ENCODE measurements at places on chromosomes 7 and 10.

- peaks cover 14% of the 10 kb centered on the region for H3K4me1 ChIP-seq
- peaks cover 57% of the 10 kb centered on the region for H3K36me3 ChIP-seq
- no peak for DNase-seq
- H3K27me3 ChIP-seq, result peaks cover 29% of the 10 kb centered on the region
Observed at GRCh38 chr10:133279326-133280226, 2.9 kb upstream of the ADAM8 start.

DNA sequence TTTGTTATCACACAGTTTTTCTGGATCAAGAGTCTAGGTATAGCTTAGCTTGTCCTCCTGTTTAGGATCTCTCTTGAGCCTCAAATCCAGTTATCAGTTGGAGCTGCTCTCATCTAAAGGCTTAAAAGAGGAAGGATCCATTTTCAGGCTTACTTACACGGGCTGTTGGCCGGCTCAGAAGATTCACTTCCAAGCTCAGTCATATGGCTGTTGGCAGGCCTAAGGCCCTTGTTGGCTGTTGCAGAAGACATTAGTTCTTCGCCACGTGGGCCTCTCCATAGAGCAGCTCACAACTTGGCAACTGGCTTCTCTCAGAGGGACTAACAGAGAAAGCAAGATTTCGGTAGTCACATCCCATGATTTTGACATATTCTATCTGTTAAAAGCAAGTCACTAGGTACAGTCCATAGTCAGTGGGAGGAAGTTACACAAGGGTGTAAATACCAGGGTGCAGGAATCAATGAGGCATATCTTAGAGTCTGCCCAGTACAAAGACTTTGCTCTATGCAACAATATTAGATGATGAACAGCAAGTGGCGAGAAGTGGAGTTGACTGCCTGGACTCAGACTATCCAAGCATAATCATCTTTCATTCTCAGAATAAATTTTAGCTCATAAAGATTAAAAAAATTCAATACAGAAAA is 280.1 kb upstream of the MBL2 start:
- no peak overlapping the region for H3K4me3 ChIP-seq
- DNase-seq, result no peak
- H3K4me1 ChIP-seq, result no peaks in the 10 kb centered on the region
- no peak overlapping the region for H3K27ac ChIP-seq
- no peaks in the 10 kb centered on the region for H3K27me3 ChIP-seq
- no peaks in the 10 kb centered on the region for H3K36me3 ChIP-seq

- no peak for DNase-seq
- H3K4me1 ChIP-seq, result no peaks in the 10 kb centered on the region
- H3K36me3 ChIP-seq, result peaks cover 62% of the 10 kb centered on the region
Observed at GRCh38 chr10:8013006-8013405, 41.5 kb upstream of the GATA3 start.

GRCh38 chr10:105269689-105270088 is 628.6 kb downstream of the SORCS3 start:
- no peak for DNase-seq
- no peak overlapping the region for H3K27ac ChIP-seq
- H3K36me3 ChIP-seq, result no peaks in the 10 kb centered on the region
- no peaks in the 10 kb centered on the region for H3K27me3 ChIP-seq
- H3K4me3 ChIP-seq, result no peak overlapping the region
- H3K4me1 ChIP-seq, result peaks cover 4% of the 10 kb centered on the region

DNA sequence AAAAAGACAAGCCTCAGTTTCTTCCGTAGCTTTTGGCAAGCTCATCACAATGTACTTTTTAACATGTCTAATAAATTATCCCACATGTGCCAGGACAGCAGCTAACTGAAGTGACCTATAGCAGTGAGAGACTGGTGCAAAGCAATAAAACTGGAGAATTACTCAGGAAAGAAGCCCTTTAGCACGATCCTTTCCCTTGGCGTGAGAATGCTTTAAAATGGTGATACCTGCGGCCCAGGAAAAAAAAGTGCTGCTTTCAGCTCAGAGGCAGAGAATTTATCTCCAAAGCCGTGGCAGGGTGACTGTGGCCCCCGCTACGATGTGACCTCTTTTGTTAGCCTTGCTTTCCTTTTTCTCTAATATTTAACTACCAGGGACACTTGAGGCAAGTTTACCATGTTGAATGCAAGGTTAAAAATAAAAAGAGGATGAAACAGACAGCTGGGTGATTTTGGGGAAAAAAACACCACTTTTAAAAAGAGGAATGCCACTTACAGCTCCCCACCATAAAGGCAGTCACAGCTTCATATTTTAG is 184.0 kb downstream of the FANK1 start:
- H3K27me3 ChIP-seq, result peaks cover 46% of the 10 kb centered on the region
- H3K4me3 ChIP-seq, result no peak overlapping the region
- H3K4me1 ChIP-seq, result no peaks in the 10 kb centered on the region

DNA sequence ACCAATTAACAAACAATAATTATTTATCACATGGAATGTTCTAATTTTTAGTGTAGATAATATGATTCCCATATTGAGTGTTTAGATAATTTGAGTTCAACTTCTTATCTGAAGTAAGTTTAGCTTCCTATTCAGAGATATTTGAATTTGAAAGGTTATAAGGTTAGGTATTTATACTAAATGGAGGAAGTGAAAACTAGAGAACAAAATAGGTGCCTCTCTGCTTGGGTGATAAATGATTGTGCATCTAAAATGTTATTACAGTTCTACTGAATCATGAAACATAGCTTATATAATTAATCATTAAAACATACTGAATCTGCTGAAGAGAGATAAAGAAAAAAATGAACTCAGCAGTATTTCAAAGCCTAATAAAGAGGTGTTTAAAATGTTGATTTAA is 1174.3 kb downstream of the XPNPEP1 start:
- H3K36me3 ChIP-seq, result no peaks in the 10 kb centered on the region
- no peaks in the 10 kb centered on the region for H3K4me1 ChIP-seq
- no peaks in the 10 kb centered on the region for H3K27me3 ChIP-seq
- no peak overlapping the region for H3K4me3 ChIP-seq

DNA sequence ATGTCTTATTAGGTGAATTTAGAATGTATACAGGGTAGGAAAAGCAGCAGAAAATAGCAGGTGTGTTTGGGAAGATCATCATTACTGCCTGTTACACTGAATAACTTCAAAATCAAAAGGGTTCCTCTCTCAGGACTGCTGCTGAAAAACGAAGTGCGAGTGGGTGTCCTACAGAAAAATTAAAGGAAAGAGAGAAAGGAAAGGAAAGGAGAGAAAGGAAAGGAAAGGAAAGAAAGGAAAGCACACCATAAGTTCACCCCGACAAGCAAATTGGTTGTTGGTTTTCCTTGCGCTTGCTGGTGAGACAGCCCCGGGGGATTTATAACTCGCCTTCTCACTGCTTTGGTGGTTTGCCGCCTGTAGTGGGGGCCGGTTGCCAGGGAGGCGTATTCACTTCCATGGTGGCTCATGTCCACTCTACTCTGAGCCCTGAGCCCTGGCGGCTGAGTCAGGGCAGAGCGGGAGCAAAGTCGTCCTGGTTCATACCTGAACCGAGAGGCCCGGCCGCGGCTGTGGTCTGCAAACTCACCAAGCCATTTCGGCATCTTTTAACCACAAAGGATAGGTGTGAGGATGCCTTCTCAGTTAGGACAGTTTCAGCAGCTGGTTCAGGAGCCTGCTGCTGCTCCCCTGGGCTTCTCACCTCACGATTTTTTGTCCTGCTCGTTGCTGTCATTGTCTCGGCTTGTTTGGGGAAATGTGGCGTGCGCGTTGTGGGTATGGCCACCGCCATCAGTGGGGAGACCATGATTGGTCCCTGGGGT is 26.1 kb downstream of the INPP5A start:
- peaks cover 66% of the 10 kb centered on the region for H3K4me1 ChIP-seq
- no peak for DNase-seq
- no peaks in the 10 kb centered on the region for H3K27me3 ChIP-seq

DNA sequence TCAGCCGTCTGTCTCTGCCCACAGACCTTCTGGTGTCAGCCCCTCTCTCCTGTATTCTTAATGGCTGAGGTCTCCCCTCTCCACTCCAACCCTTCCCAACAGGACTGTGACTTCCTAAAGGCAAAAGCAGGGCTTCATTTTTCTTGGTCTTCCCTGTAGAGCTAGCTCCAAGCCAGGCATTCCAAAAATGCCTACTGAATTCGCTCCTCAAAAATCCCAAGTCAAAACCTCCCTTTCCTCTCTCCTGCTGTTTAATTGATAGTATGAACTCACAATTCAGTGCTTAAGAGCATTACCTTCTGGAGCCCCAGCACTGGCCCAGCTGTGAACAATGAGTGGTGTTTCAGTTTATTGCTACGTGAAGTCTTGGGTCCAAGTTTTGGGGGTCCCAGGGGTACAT is 628.4 kb downstream of the PARD3 start:
- H3K4me3 ChIP-seq, result no peak overlapping the region
- no peaks in the 10 kb centered on the region for H3K36me3 ChIP-seq
- H3K27ac ChIP-seq, result no peak overlapping the region
- no peak for DNase-seq
- H3K27me3 ChIP-seq, result no peaks in the 10 kb centered on the region
- H3K4me1 ChIP-seq, result peaks cover 21% of the 10 kb centered on the region

- peak overlapping the region; percentile 18 for H3K4me3 ChIP-seq
- H3K27me3 ChIP-seq, result no peaks in the 10 kb centered on the region
- DNase-seq, result no peak
- peaks cover 11% of the 10 kb centered on the region for H3K4me1 ChIP-seq
- no peak overlapping the region for H3K27ac ChIP-seq
- no peaks in the 10 kb centered on the region for H3K36me3 ChIP-seq
Observed at GRCh38 chr10:17783751-17784150, 25.4 kb upstream of the MRC1 start.

GRCh38 chr10:69211104-69211503 is 9.0 kb upstream of the HKDC1 start:
- no peaks in the 10 kb centered on the region for H3K27me3 ChIP-seq
- no peak overlapping the region for H3K4me3 ChIP-seq
- no peaks in the 10 kb centered on the region for H3K4me1 ChIP-seq
- no peak overlapping the region for H3K27ac ChIP-seq
- H3K36me3 ChIP-seq, result peaks cover 36% of the 10 kb centered on the region

- H3K4me3 ChIP-seq, result no peak overlapping the region
- peaks cover 12% of the 10 kb centered on the region for H3K36me3 ChIP-seq
- peaks cover 81% of the 10 kb centered on the region for H3K4me1 ChIP-seq
- H3K27ac ChIP-seq, result peak overlapping the region; percentile 79
Observed at GRCh38 chr10:125091891-125092290, 68.5 kb downstream of the CTBP2 start.

DNA sequence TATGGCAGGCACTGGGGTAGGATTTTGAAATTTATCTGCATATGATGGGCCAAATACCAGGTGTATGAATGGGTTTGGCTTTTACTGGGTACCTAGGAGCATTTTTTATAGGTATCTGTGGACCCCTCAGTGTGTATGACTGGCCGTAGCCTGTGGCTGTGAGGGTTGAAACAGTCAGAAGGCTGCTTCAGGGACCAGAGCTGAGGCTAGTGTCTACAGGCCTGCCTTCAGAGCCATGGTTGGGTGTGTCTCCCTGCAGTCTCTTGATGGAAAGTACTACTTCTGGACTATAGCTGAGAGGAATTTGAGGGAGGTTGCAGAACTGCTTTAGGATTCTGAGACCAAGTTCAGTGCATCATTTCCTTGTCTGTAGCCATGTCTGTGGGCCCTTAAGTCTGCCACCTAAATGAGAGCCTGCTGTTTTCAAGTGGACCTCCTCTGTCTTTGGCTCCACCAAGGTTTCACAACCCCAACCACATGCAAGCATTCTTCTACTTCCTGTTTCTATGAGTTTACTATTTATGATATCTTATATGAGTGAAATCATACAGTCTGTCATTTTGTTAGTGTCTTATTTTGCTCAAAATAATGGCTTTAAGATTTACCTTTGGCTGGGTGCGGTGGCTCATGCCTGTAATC is 19.9 kb upstream of the ZNF138 start:
- no peak overlapping the region for H3K4me3 ChIP-seq
- no peaks in the 10 kb centered on the region for H3K27me3 ChIP-seq

- no peaks in the 10 kb centered on the region for H3K27me3 ChIP-seq
- no peak overlapping the region for H3K4me3 ChIP-seq
- no peak for DNase-seq
- H3K4me1 ChIP-seq, result peaks cover 3% of the 10 kb centered on the region
- H3K36me3 ChIP-seq, result peaks cover 41% of the 10 kb centered on the region
Observed at GRCh38 chr10:127364034-127364433, 167.6 kb upstream of the INSYN2A start.
